ENCODE measurements at places on chromosomes 11 and 22. TPM values are rescaled to one million over a fixed set of nuclear protein-coding genes. Genes with fewer than 3 reads are reported as not detected.
A peak's percentile ranks its signal among the peaks of the same experiment; 100 is the strongest.

- peaks cover 9% of the 10 kb centered on the region for H3K4me1 ChIP-seq
- H3K27me3 ChIP-seq, result peaks cover 14% of the 10 kb centered on the region
- no peak overlapping the region for H3K4me3 ChIP-seq
- H3K36me3 ChIP-seq, result no peaks in the 10 kb centered on the region
- DNase-seq, result peak; percentile 41
These were observed 4.8 kb upstream of the FBXO7 start for GRCh38 chr22:32469799-32470212.

GRCh38 chr11:20015101-20015500 is 145.2 kb downstream of the DBX1 start:
- no peak overlapping the region for H3K4me3 ChIP-seq
- no peaks in the 10 kb centered on the region for H3K36me3 ChIP-seq
- H3K27me3 ChIP-seq, result no peaks in the 10 kb centered on the region

- no peaks in the 10 kb centered on the region for H3K36me3 ChIP-seq
- H3K4me3 ChIP-seq, result no peak overlapping the region
- no peaks in the 10 kb centered on the region for H3K4me1 ChIP-seq
- DNase-seq, result no peak
These were observed 488.5 kb downstream of the SOX6 start for GRCh38 chr11:15867871-15868270.

DNA sequence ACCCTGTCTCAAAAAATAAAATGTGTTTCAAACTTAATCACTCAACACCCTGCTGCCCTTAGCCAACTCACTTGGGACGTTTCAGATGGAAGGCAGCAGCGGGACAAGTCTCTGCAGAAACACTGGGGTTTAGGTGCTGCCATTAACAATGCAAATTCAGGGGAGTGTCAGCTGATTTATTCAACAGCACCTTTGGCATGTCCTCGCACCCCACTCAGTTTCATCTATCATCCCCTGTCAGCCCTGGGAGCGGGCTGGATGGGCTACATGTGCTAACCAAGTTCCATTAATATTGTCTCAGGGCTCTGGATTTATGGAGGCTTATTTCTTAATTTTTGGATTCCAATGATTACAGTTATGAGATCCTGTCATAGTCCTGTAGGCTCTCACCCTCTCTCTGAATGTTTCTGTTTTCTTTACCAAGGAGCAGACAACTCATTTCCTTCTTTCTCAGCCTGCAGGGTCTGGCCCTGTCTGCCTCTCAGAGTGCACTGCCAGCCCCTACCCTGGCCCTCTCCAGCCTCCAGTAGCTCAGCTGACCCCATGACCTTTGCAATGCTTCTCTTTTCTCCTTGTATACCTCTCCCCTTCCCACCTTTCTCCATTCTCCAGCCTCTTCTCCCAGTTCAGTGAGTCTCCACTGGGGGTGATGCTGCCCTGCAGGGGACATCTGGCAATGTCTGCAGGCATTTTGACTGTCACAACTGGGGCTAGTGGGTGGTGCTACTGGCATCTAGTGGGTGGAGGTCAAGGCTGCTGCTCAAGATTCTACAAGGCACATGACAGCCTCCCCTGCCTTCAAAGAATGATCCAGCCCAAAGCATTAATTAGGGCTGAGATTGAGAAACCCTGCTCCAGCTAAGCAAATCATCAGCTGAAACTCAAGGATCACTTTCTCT is 79.0 kb downstream of the APIP start:
- peak; percentile 27 for DNase-seq
- H3K4me1 ChIP-seq, result no peaks in the 10 kb centered on the region
- H3K4me3 ChIP-seq, result no peak overlapping the region
- no peaks in the 10 kb centered on the region for H3K27me3 ChIP-seq
- no peak overlapping the region for H3K27ac ChIP-seq

- no peak for DNase-seq
- H3K27me3 ChIP-seq, result no peaks in the 10 kb centered on the region
- no peak overlapping the region for H3K4me3 ChIP-seq
- no peak overlapping the region for H3K27ac ChIP-seq
These were observed 14.1 kb downstream of the KBTBD3 start for GRCh38 chr11:106063009-106063408.

- H3K4me1 ChIP-seq, result peaks cover 14% of the 10 kb centered on the region
- DNase-seq, result peak; percentile 95
- no peaks in the 10 kb centered on the region for H3K36me3 ChIP-seq
These were observed 6.7 kb upstream of the CCDC90B start for GRCh38 chr11:83292709-83293456.

Gene GGTLC2
- not detected for total RNA-seq

Gene ACAT1
- 118 TPM for total RNA-seq

DNA sequence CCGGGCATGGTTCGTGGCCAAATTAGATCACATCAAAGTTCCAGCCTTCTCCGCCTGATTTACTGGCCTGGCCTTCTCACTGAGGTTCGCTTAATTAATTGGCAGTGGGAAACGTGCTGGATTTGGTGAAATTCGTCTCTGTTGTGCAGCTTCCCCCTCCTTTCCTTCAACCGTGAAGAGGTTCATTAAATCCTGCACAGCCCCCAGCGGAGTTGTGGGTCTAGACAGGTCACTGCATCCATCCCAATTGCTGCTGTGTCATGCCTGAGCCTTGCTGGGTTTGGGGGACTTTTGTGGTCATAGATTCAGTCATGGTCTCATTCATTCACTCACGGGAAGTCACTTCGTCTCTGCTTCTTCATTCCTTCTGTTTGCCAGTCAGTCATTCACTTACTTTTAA is 90.0 kb downstream of the INSC start:
- H3K27me3 ChIP-seq, result no peaks in the 10 kb centered on the region
- no peaks in the 10 kb centered on the region for H3K4me1 ChIP-seq
- no peak for DNase-seq
- no peak overlapping the region for H3K4me3 ChIP-seq
- H3K27ac ChIP-seq, result no peak overlapping the region
- H3K36me3 ChIP-seq, result no peaks in the 10 kb centered on the region

GRCh38 chr11:47688111-47688510 is 27.1 kb downstream of the AGBL2 start:
- no peak overlapping the region for H3K27ac ChIP-seq
- no peaks in the 10 kb centered on the region for H3K27me3 ChIP-seq
- H3K4me3 ChIP-seq, result no peak overlapping the region
